ENCODE measurements at places on chromosomes 5 and 9.

- no peak for DNase-seq
Measured at GRCh38 chr5:175895686-175896102, 24.3 kb downstream of the CPLX2 start.

DNA sequence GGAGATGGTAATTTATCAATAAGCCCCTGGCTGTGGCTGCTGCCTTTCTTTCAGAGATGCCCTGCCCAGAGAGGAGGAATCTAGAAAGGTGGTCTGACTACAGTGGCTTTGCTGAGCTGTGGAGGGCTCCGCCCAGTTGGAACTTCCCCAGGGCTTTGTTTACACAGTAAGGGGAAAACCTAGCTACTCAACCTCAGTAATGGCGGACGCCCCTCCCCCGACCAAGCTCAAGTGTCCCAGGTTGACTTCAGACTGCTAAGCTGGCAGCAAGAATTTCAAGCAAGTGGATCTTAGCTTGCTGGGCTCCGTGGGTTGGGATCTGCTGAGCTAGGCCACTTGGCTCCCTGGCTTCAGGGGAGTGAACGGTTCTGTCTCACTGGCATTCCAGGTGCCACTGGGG lies 865.4 kb upstream of the ACO1 start:
- peak; percentile 3 for DNase-seq

GRCh38 chr5:111572561-111572960 lies 60.2 kb upstream of the STARD4 start:
- no peak for DNase-seq

GRCh38 chr5:310941-311434 lies 10.5 kb upstream of the AHRR start:
- peak; percentile 21 for DNase-seq

GRCh38 chr9:28024676-28025075 lies 451.4 kb upstream of the C9orf72 start:
- no peak for DNase-seq

DNA sequence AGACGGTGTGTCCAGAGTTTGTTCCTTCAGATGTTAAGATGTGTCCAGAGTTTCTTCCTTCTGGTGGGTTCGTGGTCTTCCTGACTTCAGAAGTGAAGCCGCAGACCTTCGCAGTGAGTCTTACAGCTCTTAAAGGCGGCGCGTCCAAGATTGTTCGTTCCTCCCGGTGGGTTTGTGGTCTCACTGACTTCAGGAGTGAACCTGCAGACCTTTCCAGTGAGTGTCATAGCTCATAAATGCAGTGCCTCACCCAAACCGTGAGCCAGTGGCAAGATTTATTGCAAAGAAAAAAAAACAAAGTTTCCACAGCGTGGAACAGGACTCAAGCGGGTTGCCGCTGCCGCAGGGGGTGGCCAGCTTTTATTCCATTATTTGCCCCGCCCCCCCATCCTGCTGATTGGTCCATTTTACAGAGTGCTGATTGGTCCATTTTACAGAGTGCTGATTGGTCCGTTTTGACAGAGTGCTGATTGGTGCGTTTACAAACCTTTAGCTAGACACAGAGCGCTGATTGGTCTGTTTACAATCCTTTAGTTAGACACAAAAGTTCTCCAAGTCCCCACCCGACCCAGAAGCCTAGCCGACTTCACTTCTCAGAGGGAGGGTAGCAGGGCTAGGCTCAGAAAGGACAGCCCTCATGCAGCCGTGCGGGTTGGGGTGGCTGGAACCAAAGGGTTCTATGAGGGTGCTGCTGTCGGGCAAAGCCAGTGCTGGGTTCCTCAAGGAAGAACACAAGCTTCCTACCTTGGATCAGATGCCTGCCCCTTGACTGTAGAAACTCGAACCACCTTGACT lies 9.1 kb upstream of the RNF130 start:
- DNase-seq: no peak

GRCh38 chr5:73419465-73420390 lies 28.8 kb downstream of the FOXD1 start:
- DNase-seq: peak; percentile 48

GRCh38 chr5:63655043-63655442 lies 307.2 kb downstream of the HTR1A start:
- DNase-seq: no peak

DNA sequence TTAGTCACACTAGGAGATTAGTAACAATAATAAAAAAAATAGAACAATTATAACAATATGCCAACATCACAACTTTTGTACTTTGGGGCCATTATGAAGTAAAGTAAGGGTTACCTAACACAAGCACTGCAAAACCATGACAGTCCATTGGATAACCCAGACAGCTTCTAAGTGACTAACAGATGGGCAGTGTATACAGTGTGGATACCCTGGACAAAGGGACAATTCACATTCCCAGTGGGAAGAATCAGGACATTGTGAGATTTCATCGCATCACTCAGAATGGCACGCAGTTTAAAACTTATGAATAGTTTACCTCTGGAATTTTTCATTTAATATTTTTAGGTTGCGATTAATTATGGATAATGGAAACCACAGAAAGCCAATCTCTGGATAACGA lies 45.6 kb upstream of the JADE2 start:
- DNase-seq: no peak

DNA sequence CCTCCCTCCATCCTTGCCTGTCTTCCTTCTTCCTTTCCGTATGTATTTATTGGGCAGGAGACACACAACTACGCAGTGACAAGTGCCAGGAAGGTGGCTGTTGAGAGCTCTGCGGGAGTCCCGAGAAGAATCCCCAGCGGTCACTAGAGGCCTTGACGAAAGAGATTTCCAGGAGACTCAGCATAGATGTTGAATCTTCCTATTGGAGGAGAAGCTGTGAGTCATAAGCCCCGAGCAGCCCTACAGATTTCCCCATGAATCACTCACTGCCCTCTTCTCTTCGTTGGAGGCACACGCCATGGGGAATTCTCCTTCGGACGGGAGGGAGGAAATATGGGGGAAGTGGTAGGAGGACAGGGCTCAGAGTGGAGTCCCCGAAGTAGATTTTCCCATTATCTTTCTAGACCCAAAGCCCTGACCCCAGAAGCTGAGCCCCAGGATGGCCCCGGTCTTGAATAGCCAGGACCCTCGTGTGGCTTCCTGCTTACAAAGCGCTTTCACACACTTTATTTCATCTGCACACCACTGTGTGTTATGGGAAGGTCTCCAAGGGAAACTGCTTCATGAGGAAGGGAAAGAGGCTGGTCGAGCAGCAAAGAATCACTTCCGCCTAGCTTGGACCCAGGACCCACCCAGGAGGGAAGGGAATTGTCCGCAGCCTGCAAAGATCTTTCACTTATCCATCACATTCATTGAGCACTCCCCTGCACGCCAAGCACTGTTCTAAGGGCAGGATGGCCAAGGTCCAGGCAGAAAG lies 12.7 kb downstream of the DUSP1 start:
- no peak for DNase-seq

DNA sequence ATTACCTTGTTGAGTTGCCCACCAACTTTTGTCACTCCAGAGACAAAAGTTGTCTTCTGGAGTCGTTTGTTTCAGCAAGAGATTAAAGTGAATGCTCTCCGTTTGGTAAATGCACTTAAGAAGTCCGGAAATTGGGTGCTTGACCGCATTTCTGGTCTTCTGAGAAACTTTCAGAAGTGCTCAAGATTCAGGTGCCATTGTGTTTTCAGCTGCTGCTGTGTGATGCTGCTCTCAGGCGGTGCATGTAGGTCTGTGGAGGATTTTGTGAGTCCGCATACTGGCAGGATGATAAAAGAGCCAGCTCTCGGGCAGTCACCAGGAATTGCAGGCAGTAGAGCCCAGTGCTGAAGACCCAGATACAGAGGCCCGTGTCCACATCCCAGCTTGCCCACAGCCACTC lies 5.9 kb upstream of the NFIL3 start:
- DNase-seq: no peak

DNA sequence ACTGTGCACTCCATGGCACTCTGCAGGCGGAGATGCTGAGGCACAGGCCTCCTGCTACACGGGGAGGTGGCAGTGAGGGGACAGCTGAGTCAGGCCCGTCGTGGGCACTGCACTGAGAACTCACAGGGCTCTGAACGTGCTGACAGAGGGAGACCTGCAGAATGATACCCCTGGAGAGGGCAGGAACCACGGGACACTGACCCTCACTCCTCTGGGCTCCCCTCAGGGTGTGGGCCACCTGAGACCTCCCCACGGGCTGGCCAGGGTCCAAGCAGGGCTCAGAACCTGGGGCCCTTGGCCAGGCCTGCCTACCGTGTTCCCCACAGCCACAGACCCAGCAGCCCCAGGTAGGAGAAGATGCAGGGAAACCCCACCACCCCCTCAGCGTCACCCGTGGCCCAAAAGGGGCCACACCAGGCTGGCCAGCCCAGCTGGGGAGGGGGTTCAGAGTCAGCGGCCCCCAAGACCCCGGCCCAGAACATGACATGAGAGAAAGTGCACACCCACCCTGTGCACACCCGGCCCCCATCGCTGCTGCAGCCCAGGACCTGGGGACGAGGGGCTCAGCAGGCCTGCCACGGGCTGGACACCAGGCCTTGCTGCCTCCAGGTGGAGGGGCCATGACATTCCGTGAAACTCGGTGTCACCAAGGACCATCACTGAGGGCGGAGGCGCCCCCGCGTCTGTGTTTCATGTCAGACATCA lies 30.9 kb downstream of the GLT6D1 start:
- no peak for DNase-seq

DNA sequence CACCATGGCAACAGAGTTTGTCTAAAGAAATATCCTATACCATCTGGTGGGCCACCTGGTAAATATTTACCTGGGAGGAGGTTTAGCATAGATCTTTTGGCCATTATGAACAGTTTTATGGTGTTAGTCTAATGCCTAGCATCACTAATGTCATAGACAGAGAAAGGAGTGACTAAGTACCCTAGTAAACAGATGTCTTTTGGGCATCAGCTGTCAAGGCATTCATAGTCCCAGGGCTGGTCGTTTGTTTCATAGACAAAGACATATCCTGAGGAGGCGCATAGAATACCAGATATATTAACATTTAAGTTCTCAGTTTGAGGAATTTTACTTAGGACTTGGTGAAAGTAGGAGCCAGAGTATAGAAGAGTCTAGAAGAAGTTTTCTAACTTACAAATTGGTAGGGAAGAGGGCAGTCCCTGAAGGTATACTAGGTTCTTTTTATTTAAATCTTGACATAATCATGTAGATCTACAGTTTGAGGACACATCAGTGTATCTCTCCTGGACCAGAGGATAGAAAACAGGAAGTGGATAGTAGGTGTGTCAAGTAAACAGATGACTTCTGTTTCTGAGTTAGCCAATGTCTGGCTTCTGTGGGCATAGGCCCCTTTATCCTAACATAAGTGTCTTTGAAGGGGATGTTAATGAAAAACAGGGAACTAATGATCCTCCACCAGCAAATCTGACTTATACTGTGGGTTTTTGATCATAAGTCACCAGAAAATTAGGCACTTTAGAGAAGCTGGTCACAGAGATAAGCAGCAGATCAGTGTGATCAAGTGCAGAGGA lies 105.0 kb upstream of the PRSS3 start:
- DNase-seq: no peak

GRCh38 chr5:32297181-32298058 lies 15.3 kb downstream of the MTMR12 start:
- DNase-seq: no peak

GRCh38 chr9:36399980-36400331 lies at the start of gene RNF38:
TSS of gene RNF38 (minus strand) at chr9:36400269. CDS start at chr9:36400108, 161 bp downstream.
- no peak for DNase-seq

DNA sequence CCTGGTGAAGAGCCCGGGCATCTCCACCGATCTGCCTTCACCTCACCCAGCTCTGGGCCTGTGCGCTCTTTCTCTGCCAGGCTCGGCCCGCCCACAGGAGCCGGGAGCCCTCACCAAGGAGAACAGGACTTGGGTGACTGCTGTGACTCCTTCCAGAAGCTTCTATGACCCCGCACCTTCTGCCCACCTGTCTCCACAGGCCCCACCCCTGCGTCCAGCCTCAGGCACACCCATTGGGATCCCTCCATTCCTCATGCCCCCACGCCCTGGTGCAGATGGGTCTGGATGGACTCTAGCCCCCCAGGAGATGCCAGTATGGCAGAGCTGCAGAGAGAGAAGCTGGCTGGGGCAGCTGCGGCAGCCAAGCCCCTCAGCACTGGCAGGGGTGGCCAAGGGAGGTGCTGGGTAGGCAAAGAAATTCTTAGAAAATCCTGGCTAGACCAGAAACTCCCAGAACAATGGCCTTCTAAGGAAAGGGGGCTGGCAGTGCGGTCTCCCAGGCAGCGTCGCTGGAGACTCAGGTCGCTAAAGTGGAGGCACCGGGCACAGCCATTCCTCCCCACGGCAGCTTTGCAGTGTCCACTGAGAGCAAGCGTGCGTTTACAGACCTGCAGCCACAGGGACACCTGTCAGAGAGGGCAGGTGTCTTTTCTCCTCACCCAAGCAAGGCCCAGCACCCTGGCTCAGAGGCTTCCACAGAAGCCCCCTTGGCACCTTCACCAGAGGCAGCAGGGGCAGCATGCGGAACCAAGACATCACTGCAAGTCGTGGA lies 17.3 kb downstream of the LPCAT1 start:
- DNase-seq: no peak

- DNase-seq: peak; percentile 60
Measured at GRCh38 chr9:112380102-112380824, at the start of gene HSDL2. TSS of gene HSDL2 (plus strand) at chr9:112380108. CDS start at chr9:112380164, 56 bp downstream.

- no peak for DNase-seq
Measured at GRCh38 chr9:126674365-126675146, 60.8 kb downstream of the LMX1B start.

- DNase-seq: no peak
Measured at GRCh38 chr5:132110930-132111329, 37.3 kb downstream of the CSF2 start.

DNA sequence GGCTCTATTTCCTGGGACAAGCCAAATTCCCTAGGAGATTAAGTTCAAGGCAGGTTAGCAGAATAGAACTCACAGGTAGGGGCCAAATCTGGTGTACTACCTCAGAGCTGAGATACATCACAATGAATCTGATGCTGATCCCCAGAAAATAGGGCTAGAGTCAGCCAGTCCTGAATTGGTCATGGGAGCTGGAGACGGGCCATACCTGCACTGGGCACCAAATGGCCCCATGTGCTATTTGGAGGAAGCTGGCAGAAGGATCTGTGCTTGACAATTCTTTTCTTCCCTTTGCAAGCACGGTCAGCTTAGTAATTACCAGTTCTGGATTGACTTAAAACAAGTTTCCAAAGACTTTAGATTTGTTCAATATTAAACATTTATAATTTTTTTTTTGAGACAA lies 10.4 kb upstream of the GNAQ start:
- no peak for DNase-seq

DNA sequence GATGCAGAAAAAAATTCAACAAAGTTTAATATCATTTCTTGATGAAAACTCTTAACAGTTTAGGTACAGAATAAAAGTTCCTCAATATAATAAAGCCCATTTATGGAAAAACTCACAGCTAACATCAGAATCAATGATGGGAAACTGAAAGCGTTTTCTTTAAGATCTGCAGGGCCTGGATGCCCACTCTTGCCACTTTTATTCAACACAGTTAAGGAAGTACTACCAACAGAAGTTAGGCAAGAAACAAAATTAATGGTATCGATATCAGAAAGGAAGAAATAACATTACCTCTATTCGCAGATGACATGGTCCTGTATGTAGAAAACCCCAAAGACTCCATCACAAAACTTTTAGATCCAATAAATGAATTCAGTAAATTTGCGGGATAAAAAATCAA lies 542.4 kb upstream of the RGMB start:
- DNase-seq: no peak

- no peak for DNase-seq
Measured at GRCh38 chr9:24439456-24439855, 106.2 kb downstream of the IZUMO3 start.

GRCh38 chr5:17912794-17913193 lies 278.5 kb downstream of the TAF11L14 start:
- DNase-seq: no peak

Measured in cardiac muscle cell (in vitro differentiated cells and primary cell).